ENCODE measurements at places on chromosomes 11 and 22. TPM values are rescaled to one million over a fixed set of nuclear protein-coding genes. Genes with fewer than 3 reads are reported as not detected.
A peak's percentile ranks its signal among the peaks of the same experiment; 100 is the strongest.

GRCh38 chr11:123362941-123363340, 67.1 kb upstream of the GRAMD1B start:
- no peak for DNase-seq

The MRGPRX4 gene
- total RNA-seq, result not detected

DNA sequence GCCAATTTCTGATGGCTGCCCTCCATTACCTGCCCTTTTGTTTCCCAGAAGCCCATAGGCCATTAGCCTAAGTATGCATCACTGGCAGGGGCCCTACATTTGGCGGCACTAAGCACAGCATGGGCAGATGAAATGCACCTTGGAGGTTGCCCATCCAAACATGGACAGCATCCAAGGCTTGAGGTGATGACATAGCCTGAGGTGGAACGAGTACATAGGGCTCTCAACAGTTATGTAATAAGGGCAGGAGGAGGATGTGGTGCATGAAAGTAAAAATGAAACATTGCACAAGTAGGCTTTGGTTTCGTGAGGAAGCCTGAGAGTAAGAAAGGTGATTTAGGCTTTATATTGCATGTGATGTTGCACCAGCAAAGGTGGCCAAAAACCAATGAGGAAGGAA, 148.1 kb downstream of the FAM76B start:
- DNase-seq, result no peak

DNA sequence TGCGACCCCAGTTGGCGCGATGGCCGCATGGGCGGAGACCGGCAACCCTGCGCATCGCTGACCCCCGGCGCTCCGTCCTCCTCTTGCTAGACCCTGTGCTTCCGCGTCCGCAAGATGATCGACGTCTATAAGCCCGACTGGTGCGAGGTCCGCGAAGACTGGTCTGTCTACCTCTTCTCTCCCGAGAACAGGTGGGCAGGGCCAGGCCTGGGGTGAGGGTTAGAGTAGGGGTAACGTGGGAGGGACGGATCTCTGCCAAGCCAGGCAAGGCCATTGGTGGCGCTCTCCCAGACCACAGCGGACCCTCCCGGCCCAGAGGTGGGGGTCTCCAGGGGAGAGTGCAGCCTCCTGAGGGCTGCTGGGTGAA, 92.1 kb downstream of the CACNA1I start:
- DNase-seq, result no peak

DNA sequence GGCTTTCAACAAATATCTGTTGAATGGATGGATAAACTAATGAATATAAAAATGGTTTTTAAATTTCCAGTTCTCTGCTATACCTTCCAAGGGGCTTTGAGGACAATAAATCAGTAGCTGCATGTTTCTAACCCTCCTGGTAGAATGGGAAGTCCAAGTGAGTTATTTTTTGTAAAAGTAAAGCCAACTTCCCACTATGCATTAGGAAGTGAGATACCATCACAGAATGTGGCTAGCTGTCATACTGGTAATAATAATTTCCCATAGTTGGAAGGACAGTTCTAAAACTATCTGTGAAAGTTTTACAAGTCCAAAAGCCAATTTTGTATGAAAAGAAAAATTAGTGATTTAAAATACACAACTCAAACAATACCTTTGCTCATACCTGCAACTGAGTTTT, 50.0 kb downstream of the TMEM123 start:
- no peak for DNase-seq

- no peak for DNase-seq
Measured at GRCh38 chr11:61666684-61667297, 13.4 kb upstream of the DAGLA start.

DNA sequence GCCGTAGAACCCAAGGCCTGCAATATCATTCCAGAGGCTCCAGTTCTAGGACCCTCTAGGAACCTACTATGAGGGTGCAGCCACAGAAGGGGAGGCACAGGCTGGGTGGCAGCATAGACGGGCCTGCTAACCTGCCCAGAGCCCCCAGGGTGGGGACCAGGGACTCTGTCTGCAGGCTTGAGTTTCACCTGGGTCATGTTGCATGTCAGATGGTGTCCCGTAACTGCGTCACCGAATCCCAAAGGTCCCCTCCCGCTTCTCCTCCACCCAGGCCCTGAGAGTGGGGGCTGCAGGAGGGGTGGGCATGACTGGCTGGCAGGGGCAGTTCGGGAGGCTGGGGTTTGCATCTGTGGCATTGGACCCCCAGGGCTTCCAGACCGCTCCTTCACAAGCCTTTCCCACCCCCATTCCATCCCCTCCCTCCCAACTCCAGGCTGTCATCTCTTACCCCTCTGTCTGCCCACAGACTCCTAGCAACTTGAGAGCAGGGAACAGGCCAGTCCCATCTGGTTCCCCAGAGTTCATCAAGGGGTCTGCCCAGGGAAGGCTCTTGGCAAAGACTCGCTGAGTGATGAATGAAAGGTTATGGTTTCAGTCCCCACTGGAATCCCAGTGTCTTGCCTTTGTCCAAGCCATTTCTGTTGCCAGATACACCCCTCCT, 16.3 kb downstream of the MYO7A start:
- peak; percentile 27 for DNase-seq

The DBX1 gene
- not detected for total RNA-seq

DNA sequence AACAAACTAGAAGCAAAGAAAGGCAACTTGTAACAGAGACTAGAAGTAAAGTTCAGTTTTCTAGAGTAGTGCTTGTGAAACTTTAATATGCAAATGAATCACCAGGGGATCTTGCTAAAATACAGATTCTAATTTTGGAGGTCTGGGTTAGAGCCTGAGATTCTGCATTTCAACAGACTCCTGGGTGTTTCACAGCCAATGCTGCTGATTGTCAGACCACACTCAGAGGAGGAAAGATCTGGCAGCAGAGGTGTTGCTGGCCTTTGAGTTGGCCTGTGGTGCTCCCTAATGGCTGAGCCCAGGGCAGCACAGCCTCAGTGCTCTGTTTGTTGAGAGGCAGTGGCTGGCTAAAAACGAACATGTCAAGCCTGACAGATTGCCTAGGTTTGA, 5.4 kb downstream of the CRY2 start:
- no peak for DNase-seq
